ENCODE measurements at places on chromosomes 6 and 20. TPM values are rescaled to one million over a fixed set of nuclear protein-coding genes. Genes with fewer than 3 reads are reported as not detected.
A peak's percentile ranks its signal among the peaks of the same experiment; 100 is the strongest.

Gene PPP1R3G
- 2.8 TPM for total RNA-seq

DNA sequence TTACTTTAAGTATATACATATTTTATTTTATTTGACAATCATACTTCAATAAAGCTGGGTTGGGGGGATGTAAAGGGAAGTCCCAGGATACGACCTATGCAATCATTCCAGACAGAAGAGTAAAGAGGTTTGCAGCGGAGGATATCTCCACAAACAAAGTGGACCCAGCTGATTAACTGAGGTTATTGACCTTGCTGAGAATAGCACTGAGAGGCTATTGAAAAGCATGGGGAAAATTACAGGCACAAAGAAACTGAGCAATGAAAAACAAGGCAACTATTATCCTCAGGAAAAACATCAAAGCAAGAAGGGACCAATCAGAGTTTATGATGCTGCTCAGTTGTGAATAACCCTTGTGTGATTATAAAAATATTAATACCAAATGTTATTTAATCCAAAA lies 32.6 kb downstream of the SERPINB1 start:
- no peak for DNase-seq

- DNase-seq, result no peak
Measured at GRCh38 chr6:118881440-118882313, 12.3 kb upstream of the ASF1A start.

GRCh38 chr6:133837801-133838349 lies 51.0 kb upstream of the TCF21 start:
- peak; percentile 80 for DNase-seq

Gene TSHZ2
- 50.0 TPM for total RNA-seq

DNA sequence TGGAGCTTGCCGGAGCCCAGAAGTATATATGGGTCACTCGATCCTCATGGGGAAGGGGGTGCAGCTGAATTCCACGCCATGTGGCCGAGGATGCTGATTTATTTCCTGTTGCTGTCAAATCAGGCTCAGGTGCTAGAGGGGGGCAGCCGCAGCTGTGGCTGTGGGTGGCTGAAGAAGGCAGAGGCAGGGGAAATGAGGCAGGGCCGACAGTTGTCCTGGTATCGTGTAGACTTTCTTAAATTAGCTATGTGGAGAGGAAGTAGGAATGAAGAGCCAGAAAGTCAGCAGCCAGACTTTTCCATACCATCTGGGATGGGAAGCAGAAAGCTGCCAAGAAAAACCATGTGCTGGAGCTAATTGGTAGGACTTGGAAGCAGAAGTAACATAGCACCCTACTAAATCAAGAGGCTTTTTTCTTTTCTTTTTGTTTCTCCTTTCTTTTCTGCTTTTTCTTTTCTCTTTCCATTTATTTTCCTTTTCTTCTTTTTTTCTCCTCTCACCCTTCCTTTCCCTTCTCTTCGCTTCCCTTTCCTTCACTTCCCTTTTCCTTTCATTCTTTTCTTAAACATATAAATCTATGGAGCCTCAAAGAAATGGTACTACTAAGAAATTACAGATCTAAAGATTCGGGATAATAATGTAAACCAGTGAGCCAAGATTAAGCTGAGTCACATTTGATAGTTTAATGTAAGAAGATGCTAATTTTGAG lies 90.6 kb upstream of the CD83 start:
- no peak for DNase-seq

GRCh38 chr6:101439790-101440189 lies 46.3 kb downstream of the GRIK2 start:
- DNase-seq, result no peak

Gene RAD21L1
- total RNA-seq, result not detected

DNA sequence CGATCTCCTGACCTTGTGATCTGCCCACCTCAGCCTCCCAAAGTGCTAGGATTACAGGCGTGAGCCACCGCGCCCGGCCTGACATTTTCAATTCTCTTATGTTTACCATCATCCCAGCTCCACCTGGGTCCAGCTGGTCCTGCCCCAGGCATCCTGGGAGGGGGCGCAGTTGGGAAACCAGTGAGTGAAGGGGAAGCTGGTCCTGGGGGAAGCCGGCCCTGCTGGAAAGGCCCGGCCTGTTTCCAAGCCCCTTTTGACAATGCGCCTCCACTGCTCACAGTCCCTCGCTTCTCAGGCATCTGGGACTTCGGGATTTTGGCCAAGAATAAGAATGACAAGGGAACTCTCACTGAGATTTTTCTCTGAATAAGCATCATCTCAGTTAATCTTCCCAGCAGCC lies 14.2 kb downstream of the SLC13A3 start:
- DNase-seq, result no peak

Gene DHX16
- 22.5 TPM for total RNA-seq

Gene COL20A1
- total RNA-seq, result not detected

Gene VEGFA
- 88.4 TPM for total RNA-seq

GRCh38 chr6:161481786-161482516 lies 208.1 kb upstream of the AGPAT4 start:
- no peak for DNase-seq

Gene KIF25
- not detected for total RNA-seq

Gene PRL
- total RNA-seq, result not detected

- DNase-seq, result no peak
Measured at GRCh38 chr20:15740046-15740775, 833.0 kb downstream of the KIF16B start.

- DNase-seq, result no peak
Measured at GRCh38 chr6:33651403-33651802, 30.3 kb downstream of the ITPR3 start.

- DNase-seq, result no peak
Measured at GRCh38 chr6:107122748-107123147, 7.4 kb upstream of the BEND3 start.

Gene HCRTR2
- not detected for total RNA-seq

DNA sequence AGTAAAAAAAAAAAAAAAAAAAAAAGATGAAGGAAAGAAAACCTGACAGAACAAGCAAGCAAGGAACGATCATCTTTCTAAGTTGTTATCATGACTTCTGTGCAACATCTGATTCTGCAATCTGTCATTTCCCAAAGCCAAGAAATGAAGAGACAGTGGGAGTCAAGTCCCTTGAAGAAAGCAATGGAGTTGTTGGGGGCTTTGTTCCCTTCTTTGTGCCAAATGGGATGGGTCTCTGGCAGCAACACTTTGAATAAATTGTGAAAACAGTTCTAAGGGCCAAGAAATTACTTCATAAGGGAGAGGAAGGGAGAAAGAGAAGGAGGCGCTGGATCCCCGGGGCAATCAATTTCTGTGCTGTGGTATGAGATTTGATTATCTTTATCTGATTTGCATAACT lies 33.3 kb upstream of the RSPO3 start:
- no peak for DNase-seq

DNA sequence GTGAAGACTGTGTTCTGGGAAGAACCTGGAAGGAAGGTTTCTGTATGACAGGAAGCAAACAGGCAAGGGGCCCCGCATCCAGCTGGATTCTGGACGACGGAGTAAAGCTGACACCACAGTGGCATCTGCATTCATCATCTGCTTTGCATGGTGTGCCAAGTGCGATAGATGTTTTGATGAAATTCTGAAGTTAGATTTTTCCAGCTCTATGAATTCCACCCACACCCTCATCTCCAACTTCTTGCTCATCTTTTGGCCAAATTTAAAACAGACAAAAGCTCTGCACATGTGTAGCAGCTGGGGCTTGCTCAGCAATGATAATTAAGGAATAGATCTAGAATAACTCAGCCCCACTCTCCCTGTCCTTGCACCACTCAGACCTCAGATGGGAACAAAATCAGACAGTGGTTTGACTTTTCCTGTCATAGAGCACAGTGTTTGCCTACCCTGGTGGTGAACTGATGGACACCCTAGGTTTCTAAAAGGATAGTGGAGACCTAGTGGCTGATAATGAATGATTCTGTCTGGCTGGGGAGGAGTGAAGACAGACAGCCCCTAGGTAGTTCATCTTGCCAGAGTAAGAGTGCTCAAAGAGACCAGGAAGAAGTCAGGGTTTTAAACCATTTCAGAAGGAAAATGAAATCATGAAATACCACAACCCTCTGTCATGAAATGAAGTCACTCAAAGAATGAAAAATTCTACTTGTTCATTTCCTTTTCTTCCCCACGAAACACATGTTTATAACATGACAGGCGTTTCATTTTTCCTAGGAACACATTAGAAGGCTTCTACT lies 85.8 kb downstream of the BCAS1 start:
- peak; percentile 85 for DNase-seq

- DNase-seq, result peak; percentile 84
Measured at GRCh38 chr6:13194852-13195251, 133.5 kb downstream of the TBC1D7 start.

- no peak for DNase-seq
Measured at GRCh38 chr6:128465368-128466343, 54.7 kb downstream of the PTPRK start.

Gene SLC2A10
- 14.2 TPM for total RNA-seq

- DNase-seq, result peak; percentile 14
Measured at GRCh38 chr20:17822039-17822438, 122.3 kb downstream of the BANF2 start.

Gene RAB44
- 0.42 TPM for total RNA-seq

DNA sequence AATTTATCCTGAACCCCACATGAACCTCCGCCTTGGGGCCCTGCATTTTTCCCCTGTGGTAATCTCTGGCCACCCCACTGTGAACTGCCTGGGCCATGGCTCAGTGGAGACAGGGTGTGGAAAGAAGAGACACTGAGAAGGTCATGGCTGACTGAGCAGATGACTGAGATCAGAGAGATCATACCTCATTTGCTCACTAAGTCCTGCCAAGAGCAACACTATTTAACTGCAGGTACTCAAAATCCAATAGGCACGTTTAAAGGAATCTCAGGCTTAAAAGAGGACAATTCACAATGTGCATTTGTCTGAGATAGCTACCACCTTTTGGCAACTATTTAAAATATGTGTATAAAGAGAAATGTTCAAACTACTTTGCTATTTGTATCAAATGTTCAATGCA lies 305.0 kb downstream of the GMDS start:
- DNase-seq, result no peak

Gene EYS
- total RNA-seq, result not detected

Gene EPB41L1
- 58.2 TPM for total RNA-seq

- DNase-seq, result no peak
Measured at GRCh38 chr6:105991561-105992314, 94.4 kb upstream of the PRDM1 start.

- no peak for DNase-seq
Measured at GRCh38 chr6:150048099-150048498, 20.8 kb downstream of the ULBP3 start.

DNA sequence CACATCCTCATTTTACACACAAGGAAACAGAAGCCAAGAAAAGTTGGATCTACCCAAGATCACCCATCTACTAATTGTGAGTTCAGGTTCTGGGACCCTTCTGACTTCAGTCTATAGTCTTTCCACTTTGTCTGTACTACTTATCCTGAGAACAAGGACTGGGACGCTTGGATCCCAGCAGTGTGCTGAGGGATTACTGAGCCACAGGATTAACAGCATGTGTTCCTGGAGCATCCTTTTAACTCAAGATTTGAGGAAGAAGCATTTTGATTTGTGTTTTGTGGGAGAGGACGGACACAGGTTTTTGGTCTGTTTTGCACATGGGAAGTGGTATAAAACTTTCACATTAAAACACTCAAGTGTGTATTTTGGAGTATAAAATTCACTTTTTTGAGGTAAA lies 4.4 kb downstream of the ENPP4 start:
- no peak for DNase-seq

Measured in posterior vena cava (tissue), 2 donors.